Activated effector memory CD4-positive, alpha-beta T cell treated with Interleukin-2 at 50 U/mL for 16 hours (primary cell): ENCODE measurements at places on chromosomes 6 and 20.

DNA sequence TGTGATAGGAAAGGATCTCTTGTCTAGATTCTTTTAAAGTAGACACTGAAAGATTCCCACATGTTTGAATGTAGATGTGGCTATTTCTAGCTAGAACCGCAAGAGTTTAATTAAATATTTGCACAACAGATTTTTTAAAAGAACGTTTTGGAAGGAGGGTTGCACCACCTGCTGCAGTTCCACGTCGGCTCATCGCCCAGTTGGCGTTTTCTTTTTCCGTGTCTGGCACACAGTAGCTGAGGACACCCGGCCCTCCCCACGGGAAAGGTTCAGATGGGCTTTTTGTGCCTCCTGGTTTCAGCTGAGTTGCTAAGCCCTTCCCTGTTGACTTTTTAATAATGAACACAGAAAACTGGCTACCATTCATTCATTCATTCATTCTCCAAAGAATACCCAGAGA is 41.8 kb upstream of the DOK5 start:
- DNase-seq, result no peak

GRCh38 chr6:46917002-46917545 is 4.7 kb downstream of the ADGRF5 start:
- no peak for DNase-seq

DNA sequence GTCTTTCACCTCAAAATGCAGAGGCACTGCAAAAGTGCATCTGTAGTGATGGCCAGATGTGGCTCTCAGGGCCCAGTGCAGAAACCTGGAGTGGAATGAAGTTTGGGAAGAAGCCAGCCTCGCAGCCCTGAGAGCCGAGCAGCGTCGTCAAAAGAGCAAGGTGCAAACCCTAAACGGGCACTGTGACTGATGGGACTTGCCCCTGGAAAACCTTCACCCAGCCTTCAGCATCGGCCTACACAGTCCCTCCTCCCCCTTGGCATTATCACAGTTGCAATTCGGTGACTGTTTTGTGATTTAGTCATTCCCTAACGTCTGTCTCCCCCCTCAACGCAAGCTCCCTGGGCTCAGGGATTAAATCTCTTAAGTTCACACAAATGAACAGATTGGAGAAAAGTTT is 38.6 kb downstream of the TAF4 start:
- DNase-seq, result no peak

GRCh38 chr6:32969685-32970412 is 1.5 kb downstream of the BRD2 start:
- DNase-seq, result peak; percentile 67

- DNase-seq, result no peak
Observed at GRCh38 chr20:37468886-37469285, 52.2 kb upstream of the NNAT start.

DNA sequence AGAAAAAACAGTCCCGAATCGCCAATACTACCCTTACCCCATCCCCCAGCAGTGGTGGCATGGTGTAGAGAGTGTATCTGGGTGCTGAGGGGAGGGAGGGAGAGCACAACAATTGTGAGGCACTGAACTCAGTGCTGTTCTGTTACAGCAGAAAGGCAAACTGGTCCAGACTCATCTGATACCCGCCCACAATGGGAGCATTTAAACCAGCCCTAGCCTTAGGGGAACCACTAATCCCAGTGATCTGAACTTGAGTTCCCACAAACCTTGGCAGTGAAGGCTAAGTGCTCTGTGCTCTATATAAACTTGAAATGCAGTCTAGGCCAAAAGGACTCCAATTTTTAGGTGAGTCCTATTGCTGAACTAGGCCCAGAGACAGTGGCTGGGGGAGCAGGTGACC is 666.4 kb upstream of the PTCHD4 start:
- DNase-seq, result no peak

DNA sequence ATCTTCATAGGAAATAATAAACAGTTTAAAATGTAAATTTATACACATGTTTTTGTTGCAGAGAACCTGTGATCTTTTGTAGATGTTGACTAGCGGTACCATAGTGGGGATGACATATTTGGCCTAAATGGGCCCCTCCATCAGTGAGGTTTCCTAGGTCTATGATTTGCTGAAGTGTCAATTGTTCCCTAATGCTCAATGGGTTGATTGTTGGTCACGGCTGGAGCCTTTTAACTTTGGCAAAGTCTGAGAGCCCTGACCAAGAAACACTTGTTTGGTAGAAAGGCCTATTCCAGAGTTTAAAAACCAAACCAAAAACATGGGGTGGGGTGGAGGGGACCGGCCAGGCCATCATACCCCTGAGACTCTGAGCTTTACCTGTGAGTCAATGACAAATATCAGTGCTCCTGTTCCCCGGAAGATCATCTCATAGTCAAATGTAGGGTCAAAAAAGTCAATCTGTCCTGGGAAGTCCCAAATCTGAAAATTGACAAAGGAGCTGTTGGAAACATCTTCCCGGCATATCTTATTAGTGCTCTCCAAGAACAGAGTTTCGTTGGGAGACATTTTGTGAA is 25.1 kb downstream of the RRAGD start:
- no peak for DNase-seq

DNA sequence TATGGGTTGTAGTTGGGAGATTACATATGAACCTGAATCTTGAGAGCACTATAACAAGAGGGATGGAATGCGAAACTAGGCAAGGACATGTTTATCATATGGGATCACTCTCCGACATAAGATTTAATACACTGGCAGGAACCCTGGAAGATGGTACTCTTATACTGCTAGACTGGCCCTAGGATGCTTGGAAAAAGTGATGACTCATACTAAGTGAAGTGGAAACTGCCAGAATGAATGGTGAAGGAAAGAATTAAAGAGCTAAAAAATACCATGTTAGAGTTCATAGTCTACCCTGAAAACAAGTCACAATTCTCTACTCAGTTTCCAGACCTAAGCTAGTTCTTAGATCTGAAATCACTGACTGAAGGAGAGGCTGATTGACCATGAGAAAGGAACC is 45.5 kb upstream of the THEMIS start:
- DNase-seq, result no peak

DNA sequence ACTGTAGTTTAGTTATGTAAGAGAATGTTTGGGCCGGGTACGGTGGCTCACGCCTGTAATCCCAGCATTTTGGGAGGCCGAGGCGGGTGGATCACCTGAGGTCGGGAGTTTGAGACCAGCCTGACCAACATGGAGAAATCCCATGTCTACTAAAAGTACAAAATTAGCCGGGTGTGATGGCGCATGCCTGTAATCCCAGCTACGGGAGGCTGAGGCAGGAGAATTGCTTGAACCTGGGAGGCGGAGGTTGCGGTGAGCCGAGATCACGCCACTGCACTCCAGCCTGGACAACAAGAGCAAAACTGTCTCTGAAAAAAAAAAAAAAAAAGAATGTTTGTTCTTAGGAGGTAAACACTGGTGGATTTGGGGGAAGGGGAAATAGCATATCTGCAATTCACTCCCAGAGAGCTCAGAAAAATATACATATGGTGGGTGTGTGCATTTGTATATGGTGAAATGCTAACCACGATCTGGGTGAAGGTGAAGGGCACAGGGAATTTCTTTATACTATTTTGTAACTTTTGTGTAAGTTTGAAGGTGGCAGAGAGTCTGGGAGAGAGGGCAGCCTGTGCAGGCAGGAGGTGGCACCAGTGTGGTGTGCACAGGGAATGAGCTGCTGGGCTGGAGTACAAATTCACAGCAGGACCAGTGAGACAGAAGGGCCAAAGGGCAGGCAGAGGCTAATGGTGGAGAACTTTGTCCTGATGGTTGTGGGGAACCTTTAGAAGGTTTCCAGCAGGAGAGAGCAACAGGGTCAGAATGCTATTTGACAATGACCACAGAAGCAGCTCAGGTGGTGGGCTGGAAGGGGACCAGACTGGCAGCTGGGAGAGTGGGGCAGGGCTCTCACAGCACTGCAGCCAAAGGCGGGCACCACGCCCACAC is 42.4 kb downstream of the SSR1 start:
- no peak for DNase-seq

GRCh38 chr20:56391037-56391436 is 978 bp downstream of the AURKA start:
- DNase-seq, result no peak

DNA sequence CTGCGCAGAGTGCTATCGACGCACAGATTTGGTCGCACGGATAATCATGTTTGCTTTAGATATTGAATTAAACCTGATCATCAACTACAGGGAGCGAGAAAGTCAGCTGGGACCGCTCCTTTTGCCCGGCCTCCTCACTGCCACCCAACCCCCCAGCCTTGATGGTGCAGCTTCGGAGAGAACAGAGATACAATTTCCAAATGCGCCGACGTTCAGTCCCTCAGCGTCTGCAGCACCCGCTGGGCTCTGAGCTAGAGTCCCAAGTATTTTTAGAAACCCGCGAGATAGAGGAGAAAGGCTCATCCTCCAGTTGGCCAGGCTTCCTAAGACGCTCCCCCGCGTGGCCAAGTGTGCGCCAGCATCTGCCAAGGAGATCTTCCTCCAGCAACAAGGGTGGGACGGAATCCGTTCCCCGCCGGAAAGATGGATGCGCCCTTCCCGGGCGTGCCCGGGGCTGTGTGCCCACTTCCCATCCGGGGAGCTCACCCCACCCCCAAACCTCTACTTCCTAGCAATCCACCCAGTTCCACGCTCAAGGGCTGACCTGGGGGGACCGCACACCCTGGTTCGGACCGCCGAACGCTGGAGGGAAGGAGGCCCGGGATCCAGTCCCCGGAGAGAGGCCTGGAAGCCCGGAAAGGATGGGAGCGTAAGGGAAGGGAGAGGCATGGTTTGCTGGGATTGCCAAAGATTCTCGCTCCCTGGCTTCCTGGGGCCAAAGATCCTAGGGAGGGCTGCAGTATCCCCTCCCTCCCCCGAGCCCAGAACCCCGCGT is 4.1 kb downstream of the NKX2-2 start:
- DNase-seq, result no peak

DNA sequence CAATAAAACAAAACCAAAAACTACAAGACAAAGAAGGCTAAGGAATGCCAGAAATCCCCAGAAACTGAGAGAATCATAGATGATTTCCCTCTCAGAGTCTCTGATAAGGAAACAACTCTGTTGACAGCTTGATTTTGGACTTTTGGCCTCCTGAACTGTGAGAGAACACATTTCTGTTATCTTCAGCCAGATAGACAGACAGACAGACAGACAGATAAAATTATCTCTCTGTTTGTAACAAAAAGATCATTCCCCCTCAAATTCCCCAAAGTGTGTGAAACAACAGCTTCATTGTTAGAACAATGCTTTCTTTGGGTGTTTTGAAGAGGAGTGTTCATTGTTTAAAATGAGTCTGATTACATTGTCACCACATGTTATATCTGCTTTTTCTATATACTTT is 148.2 kb downstream of the BCKDHB start:
- no peak for DNase-seq

DNA sequence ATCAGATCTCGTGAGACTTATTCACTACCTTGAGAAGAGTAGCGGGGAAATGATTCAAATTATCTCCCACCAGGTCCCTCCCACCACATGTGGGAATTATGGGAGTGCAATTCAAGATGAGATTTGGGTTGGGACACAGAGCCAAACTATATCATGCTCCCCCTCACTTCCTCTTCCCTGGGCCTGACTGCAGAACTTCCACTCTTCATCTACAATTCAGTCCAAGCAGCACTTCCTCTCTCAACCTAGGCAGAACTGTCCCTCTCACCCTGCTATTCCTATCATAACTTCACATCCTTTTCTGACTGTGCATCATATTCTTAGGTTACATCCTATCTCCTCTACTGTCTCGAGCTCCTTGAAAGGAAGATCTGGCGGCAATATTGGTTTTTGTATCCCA is 184.0 kb upstream of the HDDC2 start:
- no peak for DNase-seq

DNA sequence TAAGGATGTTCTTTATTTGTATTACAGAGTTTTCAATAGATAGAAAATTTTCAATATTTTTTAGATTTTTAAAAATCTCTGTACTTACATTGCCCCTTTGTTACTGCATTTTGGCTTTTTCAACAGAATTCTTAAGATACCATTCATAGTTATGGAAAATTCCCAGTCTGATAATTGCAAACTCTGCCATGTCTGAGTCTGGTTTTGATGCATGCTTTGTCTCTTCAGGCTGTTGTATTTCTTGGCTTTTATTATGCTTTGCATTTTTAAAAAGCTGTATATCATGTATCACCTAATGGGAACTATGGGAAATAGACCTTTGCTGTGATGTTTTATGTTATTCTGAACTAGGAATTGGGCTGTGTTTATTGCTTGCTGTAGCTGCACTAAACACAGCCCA is 898.9 kb upstream of the ADGRB3 start:
- no peak for DNase-seq

GRCh38 chr20:46085179-46085851 is 4.4 kb downstream of the NCOA5 start:
- no peak for DNase-seq

DNA sequence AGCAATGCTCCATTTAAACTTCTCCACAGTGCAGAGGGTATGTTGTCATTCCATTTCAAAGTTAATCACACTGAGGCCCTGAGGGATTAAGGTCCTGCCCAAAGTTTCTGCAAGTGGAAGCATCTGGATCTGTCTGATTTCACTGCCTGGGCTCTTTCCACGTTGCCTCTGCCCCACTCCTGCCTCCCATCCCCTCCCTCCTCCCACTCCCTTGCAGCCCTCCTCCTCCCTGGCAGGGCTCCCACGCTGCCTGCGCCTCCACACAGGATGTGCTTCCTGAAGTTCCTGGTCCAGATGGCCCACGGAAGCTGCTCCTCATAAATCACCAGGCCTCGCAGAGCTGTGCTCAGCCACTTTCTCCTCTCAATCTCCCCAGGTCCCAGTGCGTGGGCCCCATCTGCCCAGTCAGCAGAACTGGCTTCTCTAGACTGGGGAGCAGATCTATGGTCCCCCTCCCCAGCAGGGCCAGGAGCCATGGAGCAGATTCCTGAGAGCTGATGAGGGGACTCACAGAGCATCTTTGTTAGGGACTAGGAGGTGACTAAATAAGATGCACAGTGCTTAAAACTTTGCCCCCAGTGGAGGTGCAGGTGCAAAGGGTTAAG is 65.4 kb upstream of the MAFB start:
- no peak for DNase-seq

GRCh38 chr6:511488-512137 is 120.1 kb downstream of the IRF4 start:
- no peak for DNase-seq

- DNase-seq, result no peak
Observed at GRCh38 chr6:107977283-107977682, 19.3 kb upstream of the SEC63 start.

- no peak for DNase-seq
Observed at GRCh38 chr20:41476446-41476845, 109.8 kb upstream of the EMILIN3 start.

DNA sequence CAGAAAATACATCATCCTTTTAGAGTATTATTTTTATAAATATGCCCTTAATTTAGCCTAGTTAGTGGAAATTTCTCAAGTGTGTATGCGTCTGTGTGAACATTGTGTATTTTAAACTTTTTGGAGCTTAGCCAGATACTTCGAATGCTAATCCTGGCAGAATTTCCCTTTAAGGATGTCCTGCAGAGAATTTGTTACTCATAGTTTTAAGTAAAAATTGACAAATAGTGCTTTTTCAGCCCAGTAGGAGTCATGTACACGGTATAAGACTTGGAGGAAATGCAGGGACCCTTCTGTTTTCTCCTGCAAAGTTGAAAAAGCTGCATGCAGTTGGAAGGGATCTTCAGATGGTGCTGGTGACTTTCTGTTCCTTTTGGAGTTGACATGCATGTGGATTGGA is at the start of gene FHL5:
FHL5 (plus strand) TSS at position 243 of the 400 bp plus-strand sequence. CDS start 40,486 bp downstream, outside the sequence.
- no peak for DNase-seq

GRCh38 chr6:168073937-168074730 is 4.9 kb downstream of the FRMD1 start:
- DNase-seq, result no peak
